ENCODE measurements at places on chromosomes 3 and 15.
A peak's percentile ranks its signal among the peaks of the same experiment; 100 is the strongest.

DNA sequence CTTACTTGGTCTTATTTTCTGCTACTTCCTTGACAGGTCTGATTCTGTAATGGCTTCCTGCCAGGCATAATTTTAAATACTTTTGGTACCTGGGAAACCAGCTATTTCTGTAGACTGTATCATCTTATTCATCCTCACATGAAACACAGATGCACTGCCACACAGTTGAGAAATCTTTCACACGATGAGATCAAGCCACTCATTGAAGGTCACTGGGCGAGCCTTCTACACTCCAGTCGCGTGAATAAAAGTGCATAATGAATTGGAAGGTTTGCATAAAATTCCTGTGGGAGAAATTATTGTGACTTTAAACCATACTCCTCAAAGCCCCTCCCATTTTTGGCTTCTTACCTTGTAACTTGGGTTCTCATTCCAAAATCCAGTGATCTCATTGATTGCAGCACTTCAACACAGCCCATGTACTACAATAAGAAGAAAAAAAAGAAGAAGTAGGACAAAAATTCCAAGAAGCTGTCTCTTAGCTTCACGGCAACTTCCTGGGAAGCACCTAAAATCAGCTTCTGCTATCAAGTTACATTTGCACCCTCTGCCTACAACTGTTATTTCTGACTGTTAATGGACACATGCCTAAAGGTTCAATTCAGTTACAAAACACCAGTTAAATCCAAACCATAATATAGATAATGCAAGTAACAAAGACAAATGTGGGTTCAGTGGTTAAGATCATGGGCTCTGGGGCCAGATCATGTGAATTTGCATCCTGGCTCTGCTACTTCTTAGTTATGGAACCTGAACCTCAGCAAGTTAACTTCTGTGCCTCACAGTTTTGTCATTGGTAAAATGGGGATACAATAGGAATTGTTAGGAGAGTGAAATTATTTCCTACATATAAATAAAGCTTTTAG, 39.0 kb downstream of the SHC4 start:
- no peak for DNase-seq

DNA sequence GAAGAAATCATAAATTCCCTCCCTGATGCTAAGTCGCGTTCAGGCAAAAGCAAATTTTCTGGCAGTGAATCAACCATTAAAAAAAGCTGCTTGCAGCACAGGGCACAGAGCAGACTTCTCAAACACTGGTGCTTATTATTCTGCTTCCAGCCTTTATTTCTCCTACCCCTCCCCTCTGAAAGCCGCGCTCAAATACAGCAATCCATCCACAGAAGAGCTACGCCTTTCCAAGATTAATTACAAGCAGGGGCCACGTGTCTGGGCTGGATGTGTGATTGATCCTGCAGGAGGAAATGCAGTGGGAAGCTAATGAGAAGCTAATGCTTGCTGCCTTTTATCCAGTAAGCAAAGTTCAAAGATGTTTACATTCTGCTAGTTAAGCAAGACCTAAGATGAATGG, 134.9 kb upstream of the TOPAZ1 start:
- DNase-seq = no peak

- DNase-seq = no peak
Observed at GRCh38 chr3:29686889-29687592, 406.2 kb downstream of the RBMS3 start.

GRCh38 chr3:50520849-50521248, 17.4 kb upstream of the CACNA2D2 start:
- no peak for DNase-seq

GRCh38 chr3:189171707-189172106, at the start of gene TPRG1:
Gene TPRG1 (plus strand): TSS chr3:189171971. CDS start chr3:189207385, 35,414 bp downstream.
- DNase-seq = no peak

DNA sequence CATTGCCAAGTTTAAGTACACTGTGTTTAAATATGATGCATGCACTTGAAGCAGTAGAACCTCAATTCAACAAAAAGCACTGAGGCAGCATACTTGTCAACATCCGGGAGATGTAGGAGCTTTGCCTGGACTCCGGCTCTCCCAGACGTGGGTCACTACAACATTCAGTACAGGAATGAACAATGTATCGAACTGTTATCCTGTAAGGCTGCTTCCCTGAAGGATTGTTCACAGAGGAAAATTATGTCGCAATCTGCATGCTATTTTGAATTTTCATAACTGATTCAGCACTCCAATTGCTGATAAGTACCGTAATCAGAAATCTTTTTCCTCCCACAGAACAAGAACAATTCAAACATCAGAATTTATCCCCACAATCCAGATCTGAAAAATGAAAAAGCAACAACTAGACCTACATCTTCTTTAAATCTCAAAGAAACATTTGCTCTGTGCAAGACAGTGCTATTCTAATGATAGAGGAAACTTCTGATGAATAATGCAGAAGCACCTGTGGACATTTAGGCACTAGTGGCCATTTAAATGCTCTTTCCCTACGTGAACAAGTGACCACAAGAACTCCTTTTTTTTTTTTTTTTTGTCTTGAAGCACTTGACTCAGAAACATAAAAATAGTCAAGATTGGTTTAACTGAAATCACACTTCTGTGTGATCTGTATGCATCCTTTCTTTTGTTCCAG, 113.4 kb downstream of the PLCH1 start:
- no peak for DNase-seq

GRCh38 chr15:41934843-41935242, 37.5 kb downstream of the EHD4 start:
- no peak for DNase-seq

DNA sequence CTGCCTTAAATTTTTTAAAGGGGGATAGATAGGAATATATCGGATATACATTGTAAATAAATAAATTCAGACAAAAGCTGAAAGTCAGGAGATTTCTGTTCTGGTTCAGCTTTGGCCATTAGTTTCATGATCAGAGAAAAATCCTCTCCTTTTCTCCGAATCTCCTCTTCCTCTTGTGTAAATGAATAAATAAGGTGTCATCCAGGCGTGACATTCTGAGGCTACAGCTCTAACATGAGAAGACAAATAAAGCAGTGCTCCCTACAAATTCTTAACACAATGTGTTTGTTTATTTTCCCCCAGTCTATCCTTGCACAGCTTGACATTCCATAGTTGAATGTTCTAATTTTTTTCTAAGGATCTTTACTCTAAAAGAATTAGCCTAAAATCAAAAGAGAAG, 9.4 kb upstream of the MB21D2 start:
- DNase-seq = no peak

GRCh38 chr3:12643010-12643380, 20.9 kb downstream of the RAF1 start:
- no peak for DNase-seq

- DNase-seq = no peak
Observed at GRCh38 chr3:27452368-27453090, 31.7 kb downstream of the SLC4A7 start.

- no peak for DNase-seq
Observed at GRCh38 chr3:150077581-150078247, 107.0 kb upstream of the PFN2 start.

DNA sequence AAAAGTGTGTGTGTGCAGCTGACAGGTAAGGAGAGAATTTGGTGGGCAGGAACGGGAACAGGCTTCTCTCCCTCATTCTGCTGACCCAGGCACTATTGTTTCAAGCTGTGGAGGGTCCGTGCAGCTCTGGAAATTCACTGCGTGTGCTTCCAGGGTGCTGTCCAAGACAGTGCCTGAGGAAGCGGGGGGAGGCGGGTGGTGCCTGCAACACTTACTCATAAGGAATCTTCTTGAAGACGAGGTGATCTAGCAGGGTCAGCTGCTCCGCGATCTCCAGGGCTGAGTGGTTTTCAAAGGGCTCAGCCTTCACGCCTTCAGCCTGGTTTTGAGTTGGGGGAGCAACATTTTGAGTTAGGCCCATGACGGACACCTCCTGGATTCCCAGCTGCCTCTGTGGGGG, 46.6 kb upstream of the CTSH start:
- DNase-seq = no peak

DNA sequence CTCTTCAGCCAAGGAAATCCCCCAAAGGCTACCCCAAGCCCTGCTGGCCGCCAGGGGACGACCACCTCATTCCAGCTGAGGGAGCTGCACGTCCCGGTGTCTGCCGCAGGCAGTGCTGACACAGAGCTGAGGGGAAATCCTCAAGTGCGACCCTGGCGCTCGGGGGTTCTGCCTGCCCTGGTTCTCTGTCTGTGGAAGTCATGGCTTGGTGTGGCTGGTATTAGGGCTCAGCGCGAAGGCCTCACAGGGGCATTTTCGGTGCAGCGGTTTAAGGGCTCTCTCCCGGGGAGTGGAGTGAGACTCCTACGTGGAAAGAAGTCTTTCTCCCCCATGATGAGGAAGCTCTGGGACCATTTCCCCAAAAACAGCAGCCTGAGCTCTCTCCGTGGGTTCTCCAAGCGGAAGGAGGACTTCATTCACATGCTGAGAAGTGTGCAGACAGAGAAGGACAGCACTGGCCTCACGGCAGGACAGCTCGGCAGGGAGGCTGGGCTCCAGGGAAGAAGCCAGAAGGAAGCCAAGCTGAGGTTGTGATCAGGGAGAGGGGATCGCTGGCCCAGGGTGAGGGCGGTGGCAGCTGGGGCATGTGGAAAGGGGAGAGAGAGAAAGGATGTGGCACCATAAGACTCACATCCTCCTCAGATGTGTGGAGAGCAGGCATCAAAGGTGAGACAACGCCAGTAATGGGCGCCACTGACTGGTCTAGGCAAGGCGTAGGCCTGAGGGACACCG, 48.6 kb downstream of the KLF15 start:
- no peak for DNase-seq

- DNase-seq = peak; percentile 5
Observed at GRCh38 chr15:32994810-32995424, 199.6 kb downstream of the FMN1 start.

GRCh38 chr3:165797551-165797950, 39.7 kb downstream of the BCHE start:
- no peak for DNase-seq

GRCh38 chr3:32076566-32076965, 29.9 kb upstream of the GPD1L start:
- DNase-seq = no peak

DNA sequence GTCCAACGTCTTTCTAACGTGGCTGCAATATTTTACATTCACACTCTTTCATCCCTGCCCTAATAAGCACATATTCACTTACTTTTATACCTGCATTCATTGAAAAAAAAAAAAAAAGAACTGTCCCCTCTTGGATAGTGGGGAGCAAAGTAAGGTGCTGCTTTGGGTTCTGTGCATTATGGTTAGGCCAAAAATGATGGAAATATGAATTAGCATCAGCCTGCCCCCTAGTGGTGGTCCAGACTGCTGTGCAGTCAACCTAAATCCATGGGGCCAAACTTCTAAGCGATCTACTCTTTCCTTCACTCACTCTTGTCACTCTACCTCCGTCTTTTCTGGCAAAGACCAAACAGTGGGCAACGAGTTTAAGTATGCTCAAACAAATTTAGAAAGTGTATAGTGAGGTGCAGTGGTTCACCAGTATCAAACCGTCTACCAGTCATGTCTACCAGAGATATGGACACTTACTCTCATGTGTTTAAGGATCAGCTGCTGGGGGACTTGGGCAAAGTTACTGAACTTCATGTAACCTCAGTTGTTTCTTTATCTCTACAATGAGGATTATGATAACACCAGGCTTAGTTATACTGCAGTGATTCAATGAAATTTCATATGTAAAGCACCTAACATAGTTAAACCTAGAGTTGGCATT, 61.5 kb upstream of the GRM7 start:
- no peak for DNase-seq

- DNase-seq = no peak
Observed at GRCh38 chr3:110995461-110996231, 76.0 kb upstream of the NECTIN3 start.

GRCh38 chr3:170896781-170897180, 11.7 kb downstream of the EIF5A2 start:
- no peak for DNase-seq

DNA sequence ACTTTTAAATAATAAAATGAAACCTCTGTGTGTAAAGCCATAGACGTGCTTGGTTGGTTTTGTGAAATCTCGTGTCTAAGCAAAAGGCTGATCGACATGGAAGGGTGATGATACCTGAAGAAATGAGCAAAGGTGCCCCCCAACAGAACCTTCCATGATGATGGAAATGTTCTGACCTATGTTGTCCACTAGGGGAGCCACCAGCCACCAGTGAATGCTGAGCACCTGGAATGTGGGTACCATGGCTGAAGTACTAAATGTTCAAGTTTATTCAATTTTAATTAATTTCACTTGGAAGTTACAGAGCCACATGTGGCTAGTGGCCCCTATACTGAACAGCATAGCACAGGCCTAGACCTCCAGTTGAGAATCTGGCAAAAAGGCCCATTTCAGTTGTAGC, 158.8 kb downstream of the POLR2M start:
- DNase-seq = no peak

- DNase-seq = no peak
Observed at GRCh38 chr3:44442596-44443309, 34.7 kb downstream of the ZNF445 start.

GRCh38 chr15:55518641-55519040, 10.6 kb upstream of the DNAAF4 start:
- no peak for DNase-seq

DNA sequence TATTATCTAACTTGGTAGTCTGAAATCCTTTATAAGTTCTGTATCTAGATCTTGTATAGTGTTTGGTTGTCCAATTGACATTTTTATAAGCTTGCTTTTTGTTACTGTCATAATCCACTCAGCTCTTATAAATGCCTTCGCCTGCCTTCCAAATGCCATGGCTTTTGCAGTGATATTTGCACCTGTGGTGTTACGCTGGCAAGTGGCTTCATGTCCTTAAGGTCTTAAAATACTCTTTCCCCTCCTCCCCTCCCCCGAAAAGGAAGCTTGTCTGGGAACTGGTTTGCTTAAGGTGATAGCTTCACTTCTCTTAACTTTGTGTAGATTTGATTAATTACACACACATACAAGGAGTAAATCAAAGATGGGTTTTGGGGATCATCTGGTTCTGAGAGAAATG, 62.0 kb downstream of the ABHD2 start:
- DNase-seq = no peak

DNA sequence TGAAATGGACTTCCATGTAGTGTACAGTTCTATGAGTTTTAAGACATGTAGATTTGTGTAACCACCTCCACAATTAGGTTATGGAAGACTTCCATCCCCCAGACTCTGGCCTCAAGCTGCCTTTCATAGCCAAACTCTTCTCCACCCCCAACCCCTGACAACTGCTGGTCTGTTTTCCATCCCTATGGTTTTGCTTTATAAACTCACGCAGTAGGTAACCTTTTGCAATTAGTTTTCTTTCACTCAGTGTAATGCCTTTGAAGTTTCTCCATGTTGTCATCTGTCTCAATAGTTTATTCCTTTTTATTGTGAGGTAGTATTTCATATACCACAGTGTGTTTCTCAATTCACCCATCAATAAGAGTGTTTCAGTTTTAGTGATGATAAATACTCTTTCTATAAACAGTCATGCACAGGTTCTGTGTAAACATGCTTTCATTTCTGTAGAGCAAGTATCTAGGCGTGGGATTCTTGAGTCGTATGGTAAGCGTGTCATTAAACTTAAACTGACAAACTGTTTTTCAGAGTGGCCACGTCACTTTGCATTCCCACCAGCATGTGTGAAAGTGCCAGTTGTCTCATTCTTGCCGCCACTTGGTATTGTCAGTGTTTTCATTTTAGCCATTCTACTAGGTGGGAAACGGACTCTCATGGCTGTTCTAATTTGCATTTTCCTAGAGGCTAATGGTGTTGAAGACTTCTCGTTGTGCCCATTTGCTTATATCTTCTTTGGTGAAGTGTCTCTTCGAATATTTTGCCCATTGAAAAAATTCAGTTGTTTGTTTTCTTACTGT, 47.3 kb upstream of the ALDH1A3 start:
- DNase-seq = no peak
